ENCODE measurements at places on chromosomes 4 and X. TPM values are rescaled to one million over a fixed set of nuclear protein-coding genes. Genes with fewer than 3 reads are reported as not detected.
A peak's percentile ranks its signal among the peaks of the same experiment; 100 is the strongest.

- no peak for DNase-seq
Measured at GRCh38 chr4:142700531-142700930, 145.6 kb downstream of the INPP4B start.

DNA sequence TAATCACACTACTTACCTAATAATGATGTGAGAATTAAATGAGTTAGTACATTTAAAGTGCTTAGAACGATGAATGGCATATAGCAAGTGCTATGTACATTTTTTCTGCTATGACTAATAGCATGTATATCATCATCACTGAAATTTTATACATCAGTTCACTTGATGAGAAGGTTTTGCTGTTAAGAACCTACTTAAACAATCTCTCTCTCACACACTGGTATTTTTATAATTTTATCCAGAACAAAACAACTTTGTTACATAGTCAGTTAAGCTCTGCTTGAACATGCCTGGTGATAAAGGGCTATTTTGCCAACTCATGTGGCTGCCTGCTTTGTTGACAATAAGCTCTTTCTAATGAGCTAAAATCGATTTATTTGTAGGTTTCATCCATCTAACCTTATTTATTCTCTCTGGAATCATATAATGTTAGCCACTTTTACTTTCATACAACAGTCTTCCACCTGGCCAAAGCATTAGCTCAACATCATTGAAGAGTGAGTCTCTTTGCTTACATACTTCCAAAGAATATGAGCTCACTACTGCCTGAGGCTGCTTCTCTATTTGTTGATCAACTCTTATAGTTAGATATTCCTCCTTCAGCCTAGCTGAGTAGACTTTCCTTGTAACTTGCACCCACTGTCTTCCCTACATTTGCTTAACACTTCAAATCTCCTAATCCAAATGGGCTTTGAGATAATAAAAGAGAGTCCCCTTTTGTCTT is 372.7 kb upstream of the BOD1L1 start:
- no peak for DNase-seq

DNA sequence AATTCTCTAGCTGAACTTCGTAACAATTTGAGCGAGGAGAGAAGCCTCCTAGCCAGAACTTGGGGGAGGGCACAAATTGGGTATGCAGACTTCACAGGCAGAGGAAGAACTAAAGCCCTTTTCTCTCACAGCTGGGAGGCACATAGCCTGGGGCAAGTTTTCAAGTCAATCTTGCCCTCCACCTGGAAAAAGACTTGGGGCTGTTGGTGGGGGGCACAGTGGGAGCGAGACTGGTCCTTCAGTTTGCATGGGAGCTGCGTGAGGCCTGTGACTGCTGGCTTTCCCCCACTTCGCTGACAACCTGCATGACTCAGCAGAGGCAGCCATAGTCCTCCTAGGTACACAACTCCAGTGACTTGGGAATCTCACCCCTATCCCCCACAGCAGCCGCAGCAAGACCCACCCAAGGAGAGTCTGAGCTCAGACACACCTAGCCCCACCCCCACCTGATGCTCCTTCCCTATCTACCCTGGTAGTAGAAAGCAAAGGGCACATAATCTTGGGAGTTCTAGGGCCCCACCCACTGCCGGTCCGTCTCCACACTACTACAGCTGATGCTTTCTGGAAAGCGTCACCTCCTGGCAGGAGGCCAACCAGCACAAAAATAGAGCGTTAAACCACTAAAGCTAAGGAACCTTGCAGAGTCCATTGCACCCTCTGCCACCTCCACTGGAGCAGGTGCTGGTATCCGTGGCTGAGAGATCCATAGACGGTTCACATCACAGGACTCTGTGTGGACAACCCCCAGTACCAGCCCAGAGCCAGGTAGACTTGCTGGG is 160.8 kb downstream of the CBLL2 start:
- no peak for DNase-seq

- no peak for DNase-seq
Measured at GRCh38 chr4:42843694-42844093, 48.8 kb upstream of the GRXCR1 start.

DNA sequence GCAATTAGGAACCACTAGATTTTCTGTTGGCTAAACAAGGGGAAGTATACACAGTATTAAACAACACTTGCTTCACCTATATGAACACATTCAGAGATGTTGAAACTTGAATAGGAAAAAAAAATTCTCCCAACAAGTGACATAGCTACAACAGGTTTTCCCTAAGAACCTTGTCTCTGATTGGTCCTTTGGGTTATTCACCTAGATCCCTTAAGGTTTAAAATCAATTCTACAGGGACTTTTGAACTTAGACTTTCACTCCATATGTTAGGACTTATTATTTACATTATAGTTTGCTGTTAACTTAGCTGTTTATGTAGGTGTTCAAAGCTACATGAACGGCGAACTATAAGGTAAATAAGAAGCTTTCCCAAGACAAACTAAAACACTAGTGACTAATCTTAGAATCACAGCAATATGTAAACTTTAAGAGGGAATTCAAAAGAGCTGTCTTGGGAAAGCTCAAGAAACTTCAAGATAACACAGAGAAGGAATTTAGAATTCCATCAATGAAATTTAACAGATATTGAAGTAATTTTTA is 72.2 kb upstream of the ZXDB start:
- DNase-seq, result no peak

DNA sequence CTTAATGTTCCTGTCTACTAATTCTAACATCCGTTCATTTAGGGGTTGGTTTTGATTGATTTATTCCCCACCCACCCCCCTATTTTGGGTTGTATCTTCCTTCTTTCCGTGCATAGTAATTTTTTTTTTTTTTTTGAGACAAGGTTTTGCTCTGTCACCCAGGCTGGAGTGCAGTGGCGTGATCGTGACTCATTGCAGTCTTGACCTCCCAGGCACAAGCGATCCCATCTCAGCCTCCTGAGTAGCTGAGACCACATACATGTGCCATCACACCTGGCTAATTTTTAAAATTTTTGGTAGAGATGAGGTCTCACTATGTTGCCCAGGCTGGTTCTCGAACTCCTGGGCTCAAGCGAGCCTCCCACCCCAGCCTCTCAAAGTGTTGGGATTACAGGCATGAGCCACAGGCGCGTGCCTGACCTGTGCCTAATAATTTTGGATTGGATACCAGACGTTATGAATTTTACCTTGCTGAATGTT is 79.9 kb downstream of the ZFX start:
- DNase-seq, result peak; percentile 36

Gene KCNE5
- not detected for total RNA-seq

Gene CLNK
- total RNA-seq, result not detected

DNA sequence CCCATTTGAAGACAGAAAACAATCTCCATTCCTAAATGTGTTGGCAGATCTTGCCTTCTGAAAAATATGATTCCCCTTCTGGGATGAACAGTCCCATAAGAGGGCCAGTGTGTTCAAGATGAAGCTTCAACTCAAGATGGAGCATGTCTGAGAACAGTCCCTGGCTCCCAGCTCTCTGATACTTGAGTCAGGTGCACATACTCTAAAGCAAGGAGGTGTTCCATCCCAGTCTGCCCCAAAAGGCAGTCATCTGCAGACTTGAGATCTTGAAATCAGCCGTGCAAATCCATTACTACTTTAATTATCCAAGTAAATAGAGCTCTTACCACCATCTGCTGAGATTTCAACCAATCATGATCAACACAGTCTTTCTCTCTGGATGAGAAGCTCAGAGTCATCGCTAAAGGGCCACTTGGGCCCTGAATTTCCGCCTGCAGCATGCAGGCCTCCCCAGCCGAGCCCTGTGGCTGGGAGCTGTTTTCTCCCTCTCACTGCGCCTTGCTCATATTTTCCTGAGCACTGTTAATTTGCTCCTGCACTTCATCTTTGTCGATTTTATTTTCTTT is 22.2 kb downstream of the CCDC149 start:
- no peak for DNase-seq

GRCh38 chr4:79082997-79083396 is 143.8 kb upstream of the PAQR3 start:
- DNase-seq, result no peak

Gene ADH1B
- total RNA-seq, result not detected

GRCh38 chr4:126794363-126794762 is 838.4 kb upstream of the INTU start:
- DNase-seq, result no peak

GRCh38 chrX:142095651-142096245 is 109.3 kb downstream of the MAGEC2 start:
- no peak for DNase-seq

DNA sequence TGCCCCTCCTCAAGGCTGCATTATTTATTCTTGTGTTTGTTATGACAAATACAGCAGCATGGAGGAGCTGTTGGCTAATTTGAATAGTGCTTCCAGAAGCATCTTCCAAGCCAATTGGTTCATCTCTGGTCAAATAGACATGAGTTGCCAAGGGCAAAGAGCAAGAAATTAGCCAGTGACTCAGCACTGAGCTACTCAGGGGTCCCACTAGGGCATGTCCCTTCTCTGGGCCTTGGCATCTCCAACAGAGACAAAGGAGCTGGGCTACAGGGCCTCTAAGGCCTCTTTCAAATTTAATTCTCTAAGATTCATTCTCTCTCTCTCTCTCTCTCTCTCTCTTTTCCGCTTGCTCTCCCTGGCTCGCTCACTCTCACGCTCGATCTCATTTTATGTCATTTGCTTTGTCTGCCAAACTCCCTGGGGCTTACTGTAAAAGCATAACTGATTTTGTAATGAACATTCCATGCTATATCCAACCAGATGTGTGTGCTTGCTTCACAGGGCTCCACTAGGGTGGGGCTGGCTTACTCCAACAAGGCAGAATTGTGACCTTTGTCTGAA is 86.7 kb upstream of the MAGEA4 start:
- DNase-seq, result peak; percentile 67

- DNase-seq, result no peak
Measured at GRCh38 chr4:175790083-175790482, 22.0 kb downstream of the GPM6A start.

GRCh38 chrX:68432648-68433047 is 647 bp downstream of the OPHN1 start:
- DNase-seq, result no peak

DNA sequence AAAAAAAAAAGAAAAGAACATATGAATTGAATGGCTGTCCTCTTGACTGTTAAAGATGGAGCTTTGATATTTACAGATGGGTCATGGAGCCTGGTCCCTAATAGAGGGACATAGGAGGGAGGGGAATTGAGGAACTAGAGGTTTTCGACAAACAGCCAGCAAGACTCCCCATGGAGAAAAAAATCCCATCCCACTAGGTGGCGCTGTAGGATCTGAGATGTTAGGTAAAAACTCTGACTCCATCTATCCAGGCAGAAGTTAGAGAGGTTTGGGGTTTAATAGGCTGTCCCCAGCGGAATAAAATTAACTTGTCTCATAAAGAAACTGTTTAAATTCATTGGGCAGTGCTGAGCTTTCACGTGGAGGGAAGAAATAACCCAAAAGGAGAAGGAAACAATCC is 45.9 kb downstream of the HMGB2 start:
- DNase-seq, result no peak

Gene TRPC3
- not detected for total RNA-seq

GRCh38 chrX:153645921-153646488 is 998 bp upstream of the DUSP9 start:
- DNase-seq, result no peak

GRCh38 chrX:65900850-65901844 is 138.7 kb downstream of the VSIG4 start:
- DNase-seq, result no peak

Gene GPAT3
- 13.4 TPM for total RNA-seq

GRCh38 chr4:185381288-185382196 is 14.2 kb downstream of the LRP2BP start:
- no peak for DNase-seq

Gene VCX
- not detected for total RNA-seq

Gene FGG
- not detected for total RNA-seq

GRCh38 chr4:139555705-139556070 is 331 bp downstream of the SETD7 start:
- no peak for DNase-seq

GRCh38 chr4:10354225-10354624 is 103.0 kb downstream of the ZNF518B start:
- DNase-seq, result no peak

Gene S100P
- not detected for total RNA-seq

GRCh38 chr4:26573389-26573794 is 10.5 kb upstream of the TBC1D19 start:
- DNase-seq, result peak; percentile 95

Gene ADH1C
- total RNA-seq, result not detected

Gene CTAG1B
- not detected for total RNA-seq

DNA sequence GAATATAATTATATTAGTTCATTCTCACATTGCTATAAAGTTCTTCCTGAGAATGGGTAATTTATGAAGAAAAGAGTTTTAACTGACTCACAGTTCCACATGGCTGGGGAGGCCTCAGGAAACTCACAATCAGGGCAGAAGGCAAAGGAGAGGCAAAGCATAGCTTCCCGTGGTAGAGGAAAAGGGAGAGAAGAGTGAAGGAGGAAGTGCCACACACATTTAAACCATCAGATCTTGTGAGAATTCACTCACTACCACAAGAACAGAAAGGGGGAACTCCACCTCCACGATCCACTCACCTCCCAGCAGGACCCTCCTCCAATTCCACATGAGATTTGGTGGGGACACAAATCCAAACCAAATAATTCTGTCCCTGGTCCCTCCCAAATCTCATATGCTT is 773.4 kb upstream of the INTU start:
- DNase-seq, result no peak

GRCh38 chr4:26058537-26058936 is 144.5 kb downstream of the SMIM20 start:
- no peak for DNase-seq

DNA sequence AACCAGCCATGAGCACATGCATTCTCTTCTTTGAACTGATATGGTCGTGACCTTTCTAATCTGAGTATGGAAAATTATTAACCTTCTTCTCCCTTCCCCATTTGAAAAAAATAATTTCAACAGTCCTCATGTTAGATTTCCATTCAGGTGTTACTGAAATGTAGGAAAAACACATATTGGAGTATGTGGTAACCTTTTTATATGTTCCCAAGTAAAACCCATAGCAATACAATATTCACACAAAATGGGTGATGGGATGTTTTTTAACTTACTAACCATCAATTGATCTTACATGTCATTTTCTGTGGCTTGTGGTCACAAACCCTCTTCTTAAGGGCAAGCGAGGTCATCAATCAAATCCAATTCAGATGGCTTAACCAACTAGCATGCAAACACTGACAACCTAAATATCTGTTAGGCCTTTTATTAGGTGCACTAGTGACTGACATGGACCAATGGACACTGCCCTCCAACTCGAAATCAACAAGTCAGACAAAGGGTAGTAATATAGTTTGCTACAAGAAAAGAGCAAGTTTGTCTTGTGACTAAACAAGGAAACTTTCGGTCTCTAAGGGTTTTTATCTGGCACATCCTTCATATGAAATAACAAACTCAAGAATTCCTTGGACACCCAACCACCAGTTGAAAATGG is 74.3 kb downstream of the CAMK2D start:
- peak; percentile 44 for DNase-seq

Gene BEX2
- total RNA-seq, result 12.2 TPM

Gene PLP2
- 72.9 TPM for total RNA-seq

Gene COQ2
- 29.7 TPM for total RNA-seq

All from Caki2 (cell line).